ENCODE measurements at places on chromosomes 4 and X.

DNA sequence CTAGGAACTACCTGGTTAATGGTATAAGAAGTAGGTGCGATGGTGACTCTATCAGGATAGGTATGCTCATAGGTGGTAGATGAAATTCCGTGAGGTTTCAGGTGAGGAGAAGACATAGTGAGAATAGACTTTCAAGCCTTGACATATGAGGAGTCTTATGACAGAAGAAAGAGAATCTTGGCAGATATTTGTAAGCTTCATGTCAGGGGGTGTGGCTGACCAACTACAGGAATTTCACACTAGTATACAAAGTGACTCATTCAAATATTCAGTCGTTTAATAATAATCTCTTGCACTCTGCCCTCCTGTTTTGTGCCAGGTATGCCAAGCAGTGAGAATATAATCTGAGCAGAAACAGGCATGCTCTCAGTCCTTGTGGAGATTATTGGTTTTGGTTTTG lies 22.8 kb downstream of the PACRGL start:
- DNase-seq, result no peak

GRCh38 chrX:37753384-37753783 lies 26.5 kb upstream of the CYBB start:
- DNase-seq, result no peak

DNA sequence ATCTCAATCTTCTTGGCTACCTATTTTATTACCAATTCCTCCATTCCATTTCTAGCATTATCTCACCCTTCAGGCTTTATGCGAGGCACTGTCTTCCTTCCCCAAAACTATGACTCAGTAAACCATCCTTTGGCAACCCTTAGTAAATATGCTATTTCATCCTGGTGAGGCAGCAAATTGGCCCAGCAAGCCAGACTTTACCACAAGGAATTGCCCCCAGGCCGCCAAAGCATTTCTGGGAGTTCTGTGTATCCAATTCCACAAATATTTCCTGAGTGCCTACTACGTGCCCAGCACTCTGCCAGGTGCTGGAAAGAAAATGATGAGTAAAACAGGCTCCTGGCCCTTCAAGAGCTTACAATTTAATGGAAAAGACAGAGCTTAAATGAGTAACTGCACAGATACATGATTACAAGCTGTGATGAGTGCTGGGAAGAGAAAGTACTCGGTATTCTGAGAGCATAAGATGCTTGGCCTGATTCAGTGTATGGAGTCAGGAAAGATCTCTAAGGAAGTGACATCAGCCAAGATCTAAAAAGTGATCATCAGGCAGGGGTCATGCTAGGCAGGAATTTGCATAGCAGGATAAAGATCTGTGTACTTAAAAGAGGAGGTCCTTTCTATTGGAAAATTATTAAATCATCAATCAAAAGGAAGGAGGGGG lies 193.8 kb downstream of the ADAMTS3 start:
- DNase-seq, result no peak

DNA sequence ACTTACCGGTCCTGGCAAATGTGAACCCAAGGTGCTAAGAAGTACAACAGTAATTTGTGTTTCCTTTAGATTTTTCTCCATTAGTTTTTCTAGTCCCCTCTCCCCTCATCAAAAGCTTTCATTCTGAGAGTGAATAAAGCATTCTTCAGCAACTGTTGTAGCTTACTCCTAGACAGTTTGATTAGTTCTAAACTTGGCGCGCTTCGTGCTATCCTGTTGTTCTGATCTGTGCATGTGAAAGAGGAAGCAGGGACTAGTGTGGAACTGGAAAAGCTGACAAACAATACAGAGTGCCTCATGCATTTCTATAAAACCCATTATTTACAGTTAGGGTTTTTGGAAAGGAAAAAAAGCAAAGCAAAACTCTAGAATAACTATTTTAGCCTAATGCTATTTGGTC lies 556.9 kb upstream of the SLIT2 start:
- DNase-seq, result no peak

Measured in stimulated activated CD8-positive, alpha-beta memory T cell treated with anti-CD3 and anti-CD28 coated beads, Interleukin-15, amount 100 ng/mL, for 4 hours (primary cell).